ENCODE measurements at places on chromosomes 16 and 17.

DNA sequence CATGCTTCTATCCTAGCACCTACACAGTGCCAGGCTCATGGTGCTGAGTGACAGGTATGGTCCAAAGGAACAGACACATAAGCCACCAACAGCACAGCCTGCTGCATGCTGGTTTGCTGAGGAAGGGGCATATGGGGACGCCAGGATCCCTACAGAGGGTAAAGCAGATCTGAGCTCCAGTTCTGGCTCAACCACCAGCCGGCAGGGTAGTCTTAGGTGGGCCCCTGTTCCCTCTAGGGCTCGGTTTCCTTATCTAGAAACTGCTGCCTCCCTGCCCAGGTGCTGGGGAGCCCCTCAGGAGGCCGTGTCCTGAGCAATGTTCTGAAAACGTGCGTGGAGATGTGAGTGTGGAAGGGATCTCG, 24.2 kb upstream of the MRPS23 start:
- DNase-seq = no peak

GRCh38 chr16:87333101-87333500, 15.9 kb upstream of the C16orf95 start:
- DNase-seq = no peak

GRCh38 chr16:51938861-51939260, 608.1 kb downstream of the TOX3 start:
- DNase-seq = no peak

DNA sequence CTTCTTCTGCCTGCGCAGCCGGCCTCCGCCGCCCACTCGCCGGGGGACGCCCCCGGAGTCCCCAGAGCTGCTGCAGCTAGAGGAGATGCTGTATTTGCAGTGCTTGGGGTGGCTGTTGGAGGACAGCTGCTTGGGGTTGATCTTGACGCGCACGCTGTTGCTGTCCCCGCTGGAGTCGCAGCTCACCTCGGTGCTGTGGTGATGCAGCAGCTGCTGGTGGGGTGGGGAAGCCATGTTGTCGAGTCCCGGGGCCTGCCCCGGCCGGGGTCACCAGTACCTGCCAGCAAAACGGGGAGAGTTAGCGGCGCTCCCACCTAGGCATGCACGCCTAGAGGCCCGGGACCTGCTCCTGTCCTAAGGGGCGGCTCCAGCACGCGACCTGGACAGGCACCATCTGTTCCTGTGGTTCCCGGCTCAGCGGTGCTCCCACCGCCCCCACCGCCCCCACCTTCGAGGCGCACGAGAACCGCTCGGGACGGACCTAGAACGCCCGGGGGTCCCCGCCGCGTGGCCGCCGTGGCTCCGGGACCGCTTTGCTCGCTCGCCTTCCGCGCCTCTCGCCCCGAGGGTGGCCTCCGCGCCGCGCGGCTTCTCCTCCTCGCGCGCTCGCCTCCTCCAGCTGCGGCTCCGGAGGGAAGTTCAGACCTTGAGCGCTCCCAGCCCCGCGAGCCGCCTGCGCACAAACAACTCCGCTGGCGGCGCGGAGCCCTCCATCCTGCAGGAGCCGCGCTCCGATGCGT, 863 bp downstream of the ADCY9 start:
- DNase-seq = peak; percentile 62

DNA sequence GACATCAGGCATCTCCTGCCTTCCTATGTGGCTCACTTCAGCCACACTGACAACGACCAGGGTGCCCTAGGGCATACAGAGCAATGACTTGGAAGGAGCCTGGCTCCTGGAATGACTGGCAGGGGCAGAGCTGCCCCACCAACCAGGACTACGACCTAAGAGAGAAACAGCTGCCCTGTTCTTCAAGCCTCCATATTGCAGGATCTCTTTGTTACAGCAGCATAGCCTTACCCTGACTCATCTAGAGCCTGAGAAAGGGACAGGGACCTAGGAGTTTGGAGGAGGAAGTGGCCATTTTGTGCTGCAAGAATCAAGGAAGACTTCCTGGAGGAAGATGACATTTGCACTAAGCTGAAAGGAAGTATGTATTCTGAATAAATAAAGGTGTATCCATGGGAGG, 49.6 kb downstream of the GSG1L start:
- DNase-seq = no peak

Data from amniotic stem cell (primary cell).